CD4-positive, alpha-beta memory T cell (primary cell): ENCODE measurements at places on chromosomes 6 and 20. TPM values are rescaled to one million over a fixed set of nuclear protein-coding genes. Genes with fewer than 3 reads are reported as not detected.

DNA sequence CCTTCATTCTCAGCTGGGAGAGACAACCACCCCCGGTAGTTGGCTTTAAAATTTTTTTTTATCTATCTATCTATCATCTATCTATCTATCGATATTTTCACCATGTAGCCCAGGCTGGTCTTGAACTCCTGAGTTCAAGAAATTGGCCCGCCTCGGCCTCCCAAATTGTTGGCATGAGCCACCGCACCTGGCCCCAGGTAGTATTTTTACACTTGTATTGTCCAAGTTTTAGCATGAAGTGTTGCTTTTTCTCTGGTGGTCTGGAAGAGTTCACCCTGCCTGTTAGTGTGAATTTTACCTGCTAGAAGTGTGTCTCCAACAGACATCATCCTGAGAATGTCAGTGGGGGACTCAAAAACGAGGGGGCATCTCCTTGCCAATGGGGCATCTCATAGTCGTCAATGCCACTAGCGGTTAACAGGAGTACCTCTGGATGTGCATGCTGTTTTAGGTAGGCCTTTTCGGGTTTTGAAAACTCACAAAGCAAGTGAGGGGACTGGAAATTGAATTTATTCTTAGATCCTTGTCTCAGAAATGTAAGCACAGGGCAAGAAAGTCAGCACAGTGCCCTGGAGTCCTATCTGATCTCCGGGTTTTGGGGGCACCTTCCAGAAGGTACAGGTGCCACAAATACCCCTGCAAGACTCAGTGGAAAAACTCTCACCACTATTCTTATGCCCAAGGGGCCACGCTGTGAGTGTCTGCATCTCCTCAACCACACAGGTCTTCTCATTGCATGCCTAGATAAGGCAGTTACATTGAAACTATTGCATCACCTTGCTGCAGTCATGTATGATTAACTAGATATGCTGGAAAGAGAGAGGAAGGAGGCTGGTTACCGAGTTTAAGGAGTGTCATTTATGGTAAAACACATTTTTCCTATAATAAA is 37.1 kb downstream of the TNFAIP3 start:
- no peak overlapping the region for H3K4me3 ChIP-seq
- no peaks in the 10 kb centered on the region for H3K27me3 ChIP-seq
- H3K4me1 ChIP-seq = peaks cover 15% of the 10 kb centered on the region
- DNase-seq = no peak
- no peaks in the 10 kb centered on the region for H3K36me3 ChIP-seq

- H3K27me3 ChIP-seq = no peaks in the 10 kb centered on the region
- H3K4me1 ChIP-seq = peaks cover 5% of the 10 kb centered on the region
- no peaks in the 10 kb centered on the region for H3K36me3 ChIP-seq
- H3K27ac ChIP-seq = no peak overlapping the region
- no peak overlapping the region for H3K4me3 ChIP-seq
Observed at GRCh38 chr6:147212622-147213021, 8.4 kb downstream of the STXBP5 start.

- H3K36me3 ChIP-seq = no peaks in the 10 kb centered on the region
- H3K4me1 ChIP-seq = no peaks in the 10 kb centered on the region
- H3K27ac ChIP-seq = no peak overlapping the region
- no peak overlapping the region for H3K4me3 ChIP-seq
Observed at GRCh38 chr6:99138445-99138844, 190.7 kb upstream of the FBXL4 start.

DNA sequence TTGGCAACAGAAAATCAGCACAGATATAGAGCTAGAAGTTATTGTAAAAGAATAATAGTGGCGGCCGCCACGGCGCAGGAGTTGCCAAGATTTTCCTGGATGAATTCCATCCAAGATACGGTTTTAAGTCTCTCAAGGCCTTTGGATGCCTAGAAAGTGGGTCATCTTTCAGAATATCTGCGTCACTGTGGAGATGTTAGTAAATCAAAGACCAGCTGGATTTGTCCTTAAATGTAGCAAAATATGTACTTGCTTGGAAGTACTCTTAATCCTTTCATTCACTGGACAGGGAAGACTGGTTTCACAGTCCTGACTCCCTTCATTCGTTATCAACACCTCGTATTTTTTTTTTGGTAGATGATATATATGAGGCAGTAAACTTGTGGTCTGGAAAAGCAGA is 83.0 kb downstream of the SLC22A3 start:
- H3K4me3 ChIP-seq = no peak overlapping the region
- no peaks in the 10 kb centered on the region for H3K27me3 ChIP-seq
- no peak overlapping the region for H3K27ac ChIP-seq
- H3K36me3 ChIP-seq = no peaks in the 10 kb centered on the region

DNA sequence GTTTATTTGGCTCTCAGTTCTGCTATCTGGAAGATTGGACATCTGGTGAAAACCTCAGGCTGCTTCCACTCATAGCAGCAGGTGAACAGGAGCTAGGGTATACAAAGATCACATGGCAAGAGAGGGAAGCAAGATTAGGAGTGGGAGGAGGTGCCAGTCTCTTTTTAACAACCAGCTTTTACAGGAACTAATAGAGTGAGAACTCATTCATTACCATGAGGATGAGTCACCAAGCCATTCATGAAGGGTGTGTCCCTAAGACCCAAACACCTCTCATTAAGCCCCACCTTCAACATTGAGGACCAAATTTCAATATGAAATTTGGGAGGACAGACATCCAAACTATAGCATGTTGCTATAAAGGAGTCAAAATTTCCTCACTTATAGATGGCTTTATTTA is 85.4 kb upstream of the HCRTR2 start:
- no peaks in the 10 kb centered on the region for H3K36me3 ChIP-seq
- H3K27ac ChIP-seq = no peak overlapping the region
- H3K4me3 ChIP-seq = no peak overlapping the region
- no peak for DNase-seq
- no peaks in the 10 kb centered on the region for H3K27me3 ChIP-seq
- H3K4me1 ChIP-seq = no peaks in the 10 kb centered on the region

DNA sequence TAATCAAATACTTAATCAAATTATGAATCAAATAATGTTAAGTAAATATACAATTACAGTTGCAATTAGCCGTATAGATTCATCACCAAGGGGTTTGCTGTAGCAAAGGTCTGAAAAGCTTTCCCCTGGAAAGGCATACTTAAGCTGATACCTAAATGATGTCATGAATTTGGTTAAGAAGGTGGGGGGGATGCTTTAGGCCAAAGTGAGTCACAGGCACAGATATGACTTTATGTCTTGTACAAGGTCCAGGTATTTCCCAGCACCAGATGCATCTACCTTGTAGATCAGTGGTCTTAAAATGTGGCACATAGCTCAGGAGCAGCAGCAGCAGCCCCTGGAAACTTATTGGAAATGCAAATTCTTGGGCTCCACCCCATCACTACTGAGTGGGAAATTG is 557.3 kb upstream of the CDH4 start:
- H3K27me3 ChIP-seq = no peaks in the 10 kb centered on the region
- H3K27ac ChIP-seq = no peak overlapping the region
- no peaks in the 10 kb centered on the region for H3K4me1 ChIP-seq
- no peak overlapping the region for H3K4me3 ChIP-seq
- no peak for DNase-seq

GRCh38 chr6:83600459-83600858 is 88.1 kb downstream of the PRSS35 start:
- no peak overlapping the region for H3K27ac ChIP-seq
- no peaks in the 10 kb centered on the region for H3K27me3 ChIP-seq
- DNase-seq = no peak
- H3K4me3 ChIP-seq = no peak overlapping the region

GRCh38 chr20:52682237-52682636 is 289.9 kb upstream of the TSHZ2 start:
- H3K27ac ChIP-seq = no peak overlapping the region
- H3K4me1 ChIP-seq = no peaks in the 10 kb centered on the region
- no peak overlapping the region for H3K4me3 ChIP-seq
- no peak for DNase-seq

DNA sequence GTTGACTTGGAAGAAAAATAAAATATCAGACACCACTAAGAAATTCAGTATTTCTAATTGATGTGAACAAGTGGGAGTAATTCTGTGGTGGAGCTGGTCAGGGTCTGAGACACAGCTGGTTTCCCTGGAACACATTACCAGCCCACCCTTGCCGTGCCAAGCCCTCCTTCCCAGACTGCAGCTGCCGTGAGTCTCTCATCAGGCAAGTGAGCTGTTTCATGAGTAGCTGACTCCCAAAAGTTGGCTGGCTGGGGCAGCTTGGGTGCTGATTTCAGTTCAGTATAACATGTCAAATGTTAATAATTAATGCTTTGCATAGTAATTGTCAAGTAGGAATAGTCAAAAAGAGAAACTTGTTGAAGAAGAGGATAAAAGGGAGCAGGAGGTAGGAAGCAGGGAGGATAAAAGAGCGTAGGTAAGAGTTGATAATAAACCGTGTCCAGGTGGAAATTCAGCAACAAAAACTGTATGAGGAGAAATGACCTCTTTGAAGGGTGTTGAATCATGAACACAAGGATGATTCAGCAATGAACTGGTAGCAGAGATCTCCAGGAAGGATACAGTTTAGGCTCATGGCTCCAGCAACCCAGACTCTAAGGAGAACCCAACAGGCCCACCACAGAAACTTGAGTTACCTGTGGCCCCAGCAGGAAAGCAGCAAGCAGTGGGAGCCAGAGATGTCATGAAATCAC is 110.9 kb upstream of the SSTR4 start:
- no peaks in the 10 kb centered on the region for H3K36me3 ChIP-seq
- no peak for DNase-seq
- no peaks in the 10 kb centered on the region for H3K27me3 ChIP-seq
- H3K4me1 ChIP-seq = no peaks in the 10 kb centered on the region
- H3K4me3 ChIP-seq = no peak overlapping the region

DNA sequence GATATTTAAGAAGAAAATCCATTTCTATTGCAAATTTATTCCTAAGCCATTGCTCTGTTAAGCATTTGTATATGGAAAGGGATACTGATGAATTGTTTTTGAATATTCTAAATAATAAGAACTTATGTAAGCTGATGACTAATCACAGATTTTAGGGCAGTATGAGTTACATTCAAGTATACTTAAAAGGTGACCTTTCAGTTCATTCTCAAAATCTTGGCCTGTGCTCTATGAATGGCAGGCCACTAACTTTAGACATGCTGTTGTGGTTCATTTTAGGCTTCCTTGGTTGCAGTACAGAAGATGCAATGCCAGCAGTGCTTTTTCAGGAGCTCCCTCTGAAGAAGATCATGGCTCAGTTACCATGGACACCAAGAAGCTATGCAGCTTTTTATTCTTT is 380.4 kb downstream of the CENPW start:
- H3K36me3 ChIP-seq = no peaks in the 10 kb centered on the region
- H3K4me1 ChIP-seq = no peaks in the 10 kb centered on the region
- no peak for DNase-seq
- no peaks in the 10 kb centered on the region for H3K27me3 ChIP-seq

DNA sequence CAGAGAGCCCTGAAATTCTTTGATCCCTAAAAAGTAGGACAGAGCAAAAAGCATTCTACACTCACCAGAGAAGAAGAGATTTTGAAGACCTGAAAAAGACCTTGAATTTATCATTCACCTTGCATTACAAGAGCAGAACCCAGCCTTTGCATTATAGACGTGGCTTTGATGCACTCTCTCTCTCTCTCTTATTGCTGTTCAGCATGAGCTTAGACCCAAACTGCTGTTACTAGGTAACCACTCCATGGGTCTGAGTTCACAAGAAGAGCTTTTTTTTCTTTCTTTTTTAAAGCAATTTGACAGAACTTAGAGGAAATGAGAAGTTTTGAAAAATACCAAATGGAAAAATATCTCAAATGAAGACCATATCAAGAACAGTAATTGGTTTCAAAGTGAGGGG is 44.4 kb downstream of the COL9A1 start:
- no peak for DNase-seq
- no peak overlapping the region for H3K27ac ChIP-seq
- no peaks in the 10 kb centered on the region for H3K36me3 ChIP-seq
- no peak overlapping the region for H3K4me3 ChIP-seq

- H3K27ac ChIP-seq = no peak overlapping the region
- no peaks in the 10 kb centered on the region for H3K27me3 ChIP-seq
- H3K36me3 ChIP-seq = no peaks in the 10 kb centered on the region
- no peak overlapping the region for H3K4me3 ChIP-seq
Observed at GRCh38 chr20:16390991-16391390, 182.3 kb downstream of the KIF16B start.

- H3K4me1 ChIP-seq = peaks cover 45% of the 10 kb centered on the region
- no peak for DNase-seq
- H3K36me3 ChIP-seq = no peaks in the 10 kb centered on the region
- H3K4me3 ChIP-seq = no peak overlapping the region
Observed at GRCh38 chr6:127967708-127968107, 66.8 kb upstream of the THEMIS start.

DNA sequence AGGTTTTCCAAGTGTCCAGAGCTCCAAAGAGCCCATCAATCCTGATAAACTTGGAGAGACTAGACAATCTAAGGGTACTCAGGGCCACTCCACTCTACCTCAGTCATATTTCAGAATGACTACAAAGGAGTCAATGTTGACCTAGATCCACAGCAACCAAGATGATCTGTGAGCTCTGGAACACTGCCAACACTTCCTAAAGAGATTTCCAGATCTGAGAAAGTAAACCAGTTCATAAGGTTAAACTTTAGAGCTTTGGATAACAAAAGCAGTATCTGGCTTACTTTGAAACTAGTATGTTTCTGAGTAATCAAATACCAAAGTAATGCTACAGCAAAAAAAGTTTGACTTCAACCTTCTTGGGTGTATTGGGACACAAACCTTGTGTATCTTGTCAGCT is 122.7 kb downstream of the BTBD9 start:
- no peak overlapping the region for H3K27ac ChIP-seq
- H3K4me1 ChIP-seq = peaks cover 15% of the 10 kb centered on the region

DNA sequence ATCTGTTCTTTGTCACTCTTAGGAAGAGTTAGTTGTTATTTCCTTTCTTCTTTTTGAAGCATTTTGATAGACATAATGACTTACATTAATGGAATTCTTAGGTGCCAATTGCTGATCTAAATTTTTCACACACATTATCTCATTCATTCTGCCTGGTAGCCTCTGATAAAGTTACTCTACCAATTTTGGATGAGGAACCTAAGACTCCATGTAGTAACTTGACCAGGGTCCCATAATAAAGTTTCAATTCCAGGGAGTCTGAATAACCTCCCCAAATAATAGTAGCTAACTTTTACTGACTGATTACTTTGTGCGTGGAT is 73.2 kb upstream of the CITED2 start:
- no peaks in the 10 kb centered on the region for H3K36me3 ChIP-seq
- no peaks in the 10 kb centered on the region for H3K27me3 ChIP-seq
- no peak overlapping the region for H3K4me3 ChIP-seq
- no peak overlapping the region for H3K27ac ChIP-seq

DNA sequence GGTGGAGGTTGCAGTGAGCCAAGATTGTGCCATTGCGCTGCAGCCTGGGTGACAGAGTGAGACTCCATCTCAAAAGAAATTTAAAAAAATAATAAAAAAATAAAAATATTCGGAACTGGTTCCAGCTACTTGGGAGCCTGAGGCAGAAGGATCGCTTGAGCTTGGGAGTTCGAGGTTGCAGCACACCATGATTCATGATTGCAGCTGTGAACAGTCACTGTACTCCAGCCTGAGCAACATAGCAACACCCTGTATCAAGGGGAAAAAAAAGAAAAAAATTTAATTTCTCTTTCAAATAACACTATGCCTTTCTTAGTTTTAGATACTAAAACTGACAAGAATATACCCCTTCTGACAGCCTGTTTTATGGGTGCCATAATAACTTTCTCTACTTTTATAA is 10.5 kb downstream of the KDM1B start:
- no peaks in the 10 kb centered on the region for H3K27me3 ChIP-seq
- no peak overlapping the region for H3K27ac ChIP-seq
- H3K4me1 ChIP-seq = no peaks in the 10 kb centered on the region
- DNase-seq = no peak
- no peak overlapping the region for H3K4me3 ChIP-seq

Gene KCNB1
- polyA plus RNA-seq = not detected

Gene NPEPL1
- 8.9 TPM for polyA plus RNA-seq

Gene MCHR2
- not detected for polyA plus RNA-seq

Gene SLC22A3
- polyA plus RNA-seq = 0.38 TPM

Gene KHDC1L
- not detected for polyA plus RNA-seq

Gene TRAPPC3L
- polyA plus RNA-seq = not detected
